COLO829 (cell line): ENCODE measurements at places on chromosomes 3 and 15.
A peak's percentile ranks its signal among the peaks of the same experiment; 100 is the strongest.

DNA sequence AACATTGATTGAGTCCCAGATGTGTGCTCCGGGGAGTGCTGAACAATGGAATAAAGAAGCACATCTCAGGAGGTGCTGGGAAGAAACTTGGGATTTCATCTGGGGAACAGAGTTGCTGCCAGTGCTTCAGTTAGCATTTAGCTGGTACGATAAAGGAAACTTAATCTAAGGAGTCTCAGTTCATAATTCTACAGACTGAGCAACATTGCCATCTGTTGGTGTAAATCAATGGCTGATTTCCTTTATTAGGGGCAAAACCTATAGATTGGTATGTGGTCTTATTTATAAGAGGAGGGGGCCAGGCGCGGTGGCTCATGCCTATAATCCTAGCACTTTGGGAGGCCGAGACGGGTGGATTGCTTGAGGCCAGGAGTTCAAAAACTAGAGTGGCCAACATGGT, 8.9 kb downstream of the MKRN2OS start:
- no peak for DNase-seq

DNA sequence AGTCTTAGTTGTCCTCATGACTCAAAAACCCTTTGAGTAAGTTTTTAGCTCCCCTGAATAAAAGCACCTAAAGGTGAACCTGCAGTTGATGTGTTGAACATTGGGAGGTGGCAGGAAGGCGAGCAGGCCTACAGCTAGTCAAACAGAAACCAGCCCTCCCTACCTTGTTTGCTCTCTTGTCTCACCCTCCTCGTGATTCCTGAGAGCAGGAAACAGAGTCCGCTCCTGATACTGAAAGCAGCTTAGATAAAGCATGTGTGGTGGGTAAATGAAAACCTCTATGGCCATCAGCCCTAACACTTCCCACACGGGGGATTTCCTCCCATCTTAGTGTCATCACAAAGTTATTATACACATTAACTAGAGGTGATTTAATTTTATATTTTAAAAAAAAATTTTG, 21.8 kb upstream of the CLDN18 start:
- DNase-seq = no peak

DNA sequence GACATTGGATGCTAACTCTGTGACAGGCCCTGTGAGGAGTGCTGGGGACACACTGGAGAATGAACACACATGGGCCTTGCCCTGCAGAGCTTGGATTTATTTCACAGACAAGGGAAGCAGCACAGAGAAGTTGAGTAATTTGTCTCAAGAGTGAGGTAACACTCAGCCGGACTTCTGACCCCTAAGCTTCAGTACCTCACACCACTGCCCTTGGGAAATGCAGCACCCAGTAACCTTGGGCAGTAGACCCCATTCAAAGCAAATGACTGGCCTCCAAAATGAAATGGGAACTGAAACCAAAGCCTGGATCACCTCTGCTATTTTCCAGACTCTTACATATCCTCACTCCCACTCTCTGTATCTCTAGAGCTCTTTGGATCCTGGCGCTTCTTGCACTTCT, 37.3 kb downstream of the RFT1 start:
- no peak for DNase-seq

DNA sequence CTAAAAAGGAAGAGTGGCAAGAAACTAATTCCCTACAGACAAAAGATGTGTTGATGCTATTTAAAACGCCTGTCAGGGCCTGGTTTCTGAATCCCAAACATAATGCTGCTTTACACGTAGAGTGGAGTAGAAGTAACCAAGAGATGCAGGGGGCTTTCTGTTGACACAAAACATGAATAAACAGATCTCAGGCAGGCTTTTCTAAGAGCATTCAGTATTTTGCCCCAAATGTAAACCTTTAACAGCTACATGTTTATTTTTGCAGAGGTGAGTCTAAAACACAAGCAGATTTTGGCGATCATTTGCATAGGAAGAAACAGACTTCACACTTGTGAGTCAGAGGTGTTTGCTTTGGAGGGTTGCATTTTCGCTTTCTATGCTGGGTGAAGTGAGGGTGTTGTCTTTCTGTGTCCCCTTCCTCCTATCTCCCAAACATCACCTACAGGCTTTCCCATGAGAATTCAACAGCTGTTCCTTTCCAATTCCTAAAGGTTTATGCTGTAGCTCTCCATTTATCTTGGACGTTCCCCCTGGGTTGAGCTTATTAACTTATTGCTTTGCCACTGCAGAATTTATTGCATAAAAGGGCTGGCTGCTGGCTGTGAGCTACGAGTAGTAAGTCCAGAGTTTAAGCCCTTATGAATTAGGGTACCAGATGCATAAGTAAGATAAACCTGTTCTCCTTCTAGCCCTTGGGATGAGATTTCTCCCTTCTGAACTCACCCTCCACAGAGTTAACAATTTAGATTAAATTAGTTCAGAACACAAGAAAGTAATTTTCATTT, 156.7 kb downstream of the DIPK2A start:
- DNase-seq = no peak

GRCh38 chr3:87855616-87856015, 203.2 kb downstream of the CGGBP1 start:
- DNase-seq = peak; percentile 64

GRCh38 chr3:12301513-12301912, 12.6 kb downstream of the PPARG start:
- DNase-seq = no peak

GRCh38 chr15:61640756-61641155, 411.7 kb upstream of the RORA start:
- DNase-seq = no peak

DNA sequence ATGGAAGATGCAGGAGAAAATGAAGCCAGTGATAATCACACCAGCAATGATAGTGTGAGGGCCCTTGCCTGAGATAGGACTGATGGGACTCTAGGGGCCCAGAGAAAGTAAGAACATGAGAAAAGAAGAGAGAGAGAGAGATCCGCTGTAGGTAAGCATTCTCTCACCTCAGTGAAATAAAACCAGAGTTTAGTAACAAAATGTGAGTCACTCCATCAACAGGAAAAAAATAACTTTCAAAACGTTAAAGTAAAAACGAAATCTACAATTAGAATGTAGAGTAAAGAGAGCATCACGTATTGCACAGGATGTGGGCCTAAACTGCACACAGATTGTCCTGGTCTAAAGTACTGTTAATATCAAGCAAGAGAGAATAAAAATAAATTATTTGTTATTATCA, 6.8 kb upstream of the PRSS50 start:
- DNase-seq = no peak

DNA sequence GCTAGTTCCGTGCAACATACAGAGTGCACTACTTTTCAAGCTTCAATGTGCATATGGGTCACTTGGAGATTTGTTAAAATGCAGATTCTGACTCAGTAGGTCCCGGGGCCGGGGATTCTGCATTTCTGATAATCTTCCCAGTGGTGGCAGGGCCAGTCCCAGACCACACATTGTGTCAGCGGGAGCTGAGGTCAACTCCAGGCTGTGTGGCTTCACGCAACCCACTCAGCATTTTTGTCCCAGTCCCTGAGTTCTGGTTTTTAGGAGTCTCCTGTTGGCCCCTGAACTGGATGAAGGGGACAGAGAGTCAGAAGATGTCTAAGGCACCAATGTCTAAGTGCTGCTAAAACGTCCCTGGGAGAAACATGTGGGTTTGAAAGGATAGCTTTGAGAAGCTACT, 26.1 kb upstream of the CCDC174 start:
- no peak for DNase-seq

DNA sequence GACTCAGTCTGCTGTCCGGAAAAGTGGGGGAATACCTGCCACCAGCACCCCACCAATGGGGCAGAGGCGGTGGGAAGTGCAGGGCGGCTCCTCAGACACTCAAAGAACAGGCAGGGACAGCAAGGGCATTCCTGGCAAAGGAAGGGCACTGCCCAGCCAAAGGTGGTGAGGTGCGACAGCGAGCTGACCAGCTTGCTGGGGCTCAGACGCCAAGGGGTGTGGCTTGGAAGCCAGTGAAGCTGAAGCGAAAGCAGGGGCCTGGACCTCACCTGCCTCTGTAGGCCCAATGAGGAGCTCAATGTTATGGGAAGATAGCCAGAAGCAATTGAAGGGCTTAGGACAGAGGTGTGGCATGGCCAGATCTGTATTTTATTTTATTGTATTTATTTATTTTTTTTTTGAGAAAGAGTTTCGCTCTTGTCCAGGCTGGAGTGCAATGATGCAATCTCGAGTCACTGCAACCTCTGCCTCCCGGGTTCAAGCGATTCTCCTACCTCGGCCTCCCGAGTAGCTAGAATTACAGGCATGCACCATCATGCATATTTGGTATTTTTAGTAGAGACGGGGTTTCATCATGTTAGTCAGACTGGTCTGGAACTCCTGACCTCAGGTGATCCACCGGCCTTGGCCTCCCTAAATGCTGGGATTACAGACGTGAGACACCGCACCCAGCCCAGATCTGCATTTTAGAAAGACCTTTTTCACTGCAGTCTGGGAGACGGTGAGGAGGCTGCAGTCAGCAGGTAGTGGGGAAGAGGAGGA, 4.4 kb upstream of the LMAN1L start:
- DNase-seq = no peak

DNA sequence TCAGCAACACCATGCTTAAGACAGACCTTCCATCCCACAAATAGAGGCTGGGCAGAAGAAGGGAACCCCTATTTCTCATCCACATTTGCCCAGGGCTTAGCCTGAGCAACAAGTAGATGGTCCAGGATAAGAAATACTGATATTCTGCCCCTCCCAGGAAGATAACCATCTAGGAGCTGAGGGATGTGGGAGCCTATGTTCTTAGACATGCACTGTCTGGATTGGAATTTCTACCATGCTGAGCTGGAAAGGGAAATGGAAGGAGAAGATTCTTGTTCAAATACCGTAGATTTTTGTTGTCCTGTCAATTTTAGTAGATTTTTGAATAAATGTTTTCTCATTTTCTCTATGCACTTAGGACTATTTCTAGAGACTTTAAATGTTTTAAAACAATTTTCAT, 450.7 kb upstream of the SEMA6D start:
- no peak for DNase-seq

DNA sequence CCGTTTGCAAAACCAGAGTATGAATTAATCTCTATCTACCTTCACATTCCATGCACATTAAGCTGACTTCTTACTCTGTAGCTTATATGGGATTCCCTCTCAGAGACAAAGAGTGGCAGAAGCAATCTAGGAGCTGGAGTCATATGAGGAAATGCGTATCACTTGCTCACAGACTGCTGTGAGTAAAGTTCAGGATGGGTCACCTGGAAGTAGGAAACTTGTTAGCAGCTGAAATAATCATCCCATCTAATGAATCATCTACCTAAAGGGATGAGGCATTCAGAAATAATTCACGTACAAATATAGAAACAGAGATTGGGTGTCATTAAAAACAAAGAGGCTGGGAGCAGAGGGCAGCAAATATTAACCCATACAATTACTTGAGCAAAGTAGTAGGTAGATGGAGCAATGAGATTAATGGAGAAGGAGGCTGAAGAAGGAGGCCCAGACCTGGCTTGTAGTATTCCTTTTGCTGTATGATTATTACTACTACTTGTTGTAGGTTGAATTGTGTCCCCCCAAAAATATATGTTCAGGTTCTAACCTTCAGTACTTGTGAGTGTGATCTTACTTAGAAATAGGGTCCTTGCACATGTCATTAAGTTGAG, 866.3 kb downstream of the ROBO2 start:
- no peak for DNase-seq

GRCh38 chr3:111585217-111585616, 9.9 kb downstream of the ZBED2 start:
- DNase-seq = no peak

DNA sequence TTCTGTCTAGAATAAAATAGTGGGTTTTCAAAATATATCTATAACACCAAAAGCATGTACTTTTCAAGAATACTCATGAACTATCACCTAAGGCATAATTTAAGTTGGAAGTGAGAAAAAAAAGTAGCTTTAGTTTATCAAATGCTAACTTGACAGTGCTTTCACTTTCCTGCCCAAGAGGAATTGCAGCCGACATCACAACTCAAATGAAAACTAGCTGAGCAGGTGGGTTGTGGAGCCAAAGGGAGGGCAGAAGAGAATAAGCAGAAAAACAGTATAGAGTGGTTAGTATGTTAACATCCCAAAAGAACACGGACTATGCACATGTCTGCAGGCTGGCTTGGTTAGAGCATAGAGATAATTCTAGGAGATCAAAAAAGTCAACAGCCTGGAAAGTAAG, 120.9 kb downstream of the NEDD4 start:
- DNase-seq = no peak

DNA sequence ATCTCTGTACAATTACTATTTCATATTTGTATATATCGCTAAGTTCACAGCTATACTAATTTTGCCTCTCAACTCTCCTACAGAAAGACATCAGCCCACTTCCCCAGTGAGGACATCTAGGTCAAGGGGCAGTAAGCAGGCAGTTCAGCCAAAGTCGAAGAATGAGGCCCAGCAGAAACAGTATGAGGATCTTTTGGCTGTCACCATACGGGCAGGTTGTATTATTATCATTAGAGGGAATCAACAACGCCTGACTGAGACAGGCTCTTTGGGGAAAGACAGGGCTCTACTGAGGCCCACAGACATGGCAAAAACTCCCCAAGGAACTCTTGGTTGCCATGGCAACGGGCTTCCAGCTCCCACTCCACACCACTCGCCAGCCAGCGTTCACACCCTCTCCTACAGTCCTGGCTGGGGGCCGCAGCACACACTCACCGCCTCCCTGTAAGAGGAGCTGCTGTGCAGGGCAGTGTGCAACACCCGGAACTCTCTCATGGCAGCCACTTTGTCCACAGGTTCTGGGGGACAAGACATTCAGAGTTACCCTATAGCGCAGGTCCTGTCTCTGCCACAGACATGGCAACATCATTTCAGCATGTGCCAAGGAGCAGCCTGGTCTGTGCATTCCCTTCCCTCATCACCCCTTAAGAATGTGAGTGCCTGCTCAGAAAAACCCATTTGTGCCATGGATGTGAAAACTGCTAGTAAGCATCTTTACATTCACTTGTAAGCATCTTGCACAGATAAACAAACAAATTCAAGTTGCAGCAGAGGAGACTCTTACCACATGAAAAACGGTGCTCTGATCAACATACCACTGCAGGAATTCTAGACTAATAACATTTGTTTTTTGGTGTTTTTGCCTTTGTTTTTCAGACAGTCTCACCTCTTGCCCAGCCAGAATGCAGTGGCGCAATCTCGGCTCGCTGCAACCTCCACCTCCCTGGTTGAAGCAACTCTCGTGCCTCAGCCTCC, 8.8 kb downstream of the UBL7 start:
- no peak for DNase-seq

DNA sequence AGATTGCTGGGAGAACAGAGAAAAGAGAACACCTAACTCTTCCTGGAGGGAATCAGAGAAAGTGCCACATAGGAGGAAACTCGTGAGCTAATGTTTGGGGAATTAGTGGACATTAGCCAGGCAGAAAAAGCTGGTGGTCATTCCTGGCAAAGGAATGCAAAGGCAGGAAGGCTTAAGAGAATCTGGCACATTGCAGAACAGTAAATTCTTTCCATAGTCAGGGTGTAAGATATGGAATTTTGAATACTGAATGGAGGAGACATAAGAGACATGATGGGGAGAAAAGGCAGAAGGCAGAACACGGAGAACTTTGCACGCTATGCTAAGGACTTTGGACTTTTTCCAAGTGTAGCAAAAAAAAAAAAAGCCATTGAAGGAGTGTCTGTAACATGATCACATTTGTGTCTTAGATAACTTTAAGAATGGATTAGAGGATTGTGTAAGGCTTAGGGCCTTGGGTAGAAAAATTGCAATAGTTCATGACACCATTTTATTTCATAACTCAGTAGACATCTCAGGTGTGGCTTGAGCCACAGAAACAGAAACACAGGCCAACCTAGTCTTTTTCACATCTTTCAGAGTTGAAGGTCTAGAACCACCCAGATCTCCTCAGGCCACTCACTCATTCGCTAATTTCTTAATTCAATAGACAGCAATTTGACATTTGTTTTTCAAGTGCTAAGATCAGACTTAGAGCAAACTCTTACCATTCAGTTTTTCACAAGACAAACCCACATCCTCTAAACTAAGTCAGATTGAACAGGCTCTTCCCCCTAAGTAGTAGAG, 31.2 kb upstream of the CCDC80 start:
- DNase-seq = no peak
